ENCODE measurements at places on chromosomes 3 and 15.
A peak's percentile ranks its signal among the peaks of the same experiment; 100 is the strongest.

DNA sequence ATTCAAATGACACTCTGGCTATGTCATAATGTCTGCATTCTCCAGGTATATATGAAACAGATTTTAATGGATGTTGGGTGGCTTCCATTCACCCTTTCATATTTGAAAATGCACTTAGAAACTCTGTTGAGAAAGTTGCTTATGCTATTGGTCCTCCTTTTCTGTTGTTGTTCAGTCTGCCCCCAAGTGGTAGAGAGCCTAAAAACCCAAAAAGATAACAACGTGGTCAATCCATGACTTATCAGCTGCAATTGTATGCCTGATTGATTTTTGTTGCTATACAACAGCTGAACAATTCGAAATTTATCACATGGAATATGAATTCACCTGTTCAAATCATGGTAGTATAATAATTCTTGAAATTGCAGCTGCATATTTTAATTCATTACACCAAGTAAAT is 279.8 kb downstream of the ROBO2 start:
- no peak for DNase-seq

GRCh38 chr3:124492824-124493223 is 237.4 kb upstream of the UMPS start:
- DNase-seq = no peak

DNA sequence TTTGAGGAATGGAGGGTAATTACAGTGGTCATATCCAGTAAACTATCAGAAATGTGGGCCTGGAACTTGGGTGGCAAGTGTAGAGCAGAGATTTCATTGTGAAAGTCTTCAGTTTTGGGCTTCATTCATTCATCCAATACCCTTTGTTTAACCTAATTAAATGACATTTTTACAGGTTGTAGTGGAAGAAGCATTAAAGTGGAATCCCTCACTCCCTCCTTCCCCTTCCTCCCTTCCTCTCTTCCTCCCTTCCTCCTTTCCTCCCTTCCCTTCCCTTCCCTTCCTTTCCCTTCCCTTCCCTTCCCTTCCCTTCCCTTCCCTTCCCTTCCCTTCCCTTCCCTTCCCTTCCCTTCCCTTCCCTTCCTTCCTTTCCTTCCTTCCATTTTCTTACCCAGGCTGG is 219.3 kb downstream of the PDCD6IP start:
- no peak for DNase-seq

- DNase-seq = no peak
Observed at GRCh38 chr15:74283368-74283767, 47.2 kb downstream of the CCDC33 start.

- DNase-seq = peak; percentile 33
Observed at GRCh38 chr15:84981711-84982300, at the start of gene PDE8A. Gene PDE8A, plus strand, starts transcription at chr15:84981856. Its CDS starts 307 bp downstream, at chr15:84982163.

GRCh38 chr3:150699068-150699639 is 4.6 kb downstream of the ERICH6 start:
- no peak for DNase-seq

DNA sequence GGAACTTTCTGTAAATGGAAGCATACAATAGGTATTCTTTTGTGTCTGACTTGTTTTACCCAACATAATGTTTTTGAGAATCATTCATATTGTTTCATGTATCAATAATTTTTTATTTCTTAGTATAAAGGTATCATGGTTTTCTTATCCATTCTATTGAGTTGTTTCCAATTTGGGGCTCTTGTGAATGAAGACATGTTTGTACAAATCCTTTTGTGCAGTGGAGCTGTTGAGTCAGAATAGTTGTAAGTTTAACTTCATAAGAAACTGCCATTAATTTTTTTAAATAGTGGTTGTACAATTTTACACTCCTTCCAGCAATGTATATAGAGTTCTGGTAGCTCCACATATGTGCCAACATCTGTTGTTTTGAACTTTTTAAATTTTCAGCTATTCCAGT is 59.2 kb upstream of the THSD4 start:
- DNase-seq = no peak

- no peak for DNase-seq
Observed at GRCh38 chr3:42273361-42273760, 7.4 kb upstream of the CCK start.

GRCh38 chr3:9779075-9779593 is 9.4 kb upstream of the CAMK1 start:
- no peak for DNase-seq

Measured in activated CD8-positive, alpha-beta memory T cell treated with anti-CD3 and anti-CD28 coated beads for 1 hour (primary cell).